T-helper 17 cell (primary cell): ENCODE measurements at places on chromosomes 6 and 20. TPM values are rescaled to one million over a fixed set of nuclear protein-coding genes. Genes with fewer than 3 reads are reported as not detected.

DNA sequence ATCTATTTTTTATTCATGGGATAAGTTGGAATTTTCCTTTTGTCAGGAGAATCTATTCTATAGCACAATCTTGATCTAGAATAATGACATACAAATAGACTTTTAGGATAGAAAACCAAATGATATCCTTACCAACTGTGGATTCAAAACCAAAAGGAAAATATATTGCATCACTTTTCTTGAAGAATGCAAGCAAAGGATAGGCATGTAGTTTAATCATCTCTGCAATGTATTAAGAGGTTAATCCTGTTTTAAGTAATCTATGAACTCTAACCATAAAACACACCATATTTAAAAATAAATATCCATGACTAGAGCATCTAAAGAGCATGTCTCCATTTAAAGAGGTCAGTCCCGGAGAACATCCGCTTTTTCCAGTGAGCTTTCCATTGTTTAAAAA is 106.7 kb upstream of the CNKSR3 start:
- DNase-seq: no peak

- no peak for DNase-seq
These were observed 34.4 kb upstream of the RNF217 start for GRCh38 chr6:124927806-124928205.

- DNase-seq: no peak
These were observed 54.7 kb upstream of the NXT1 start for GRCh38 chr20:23295934-23296333.

- no peak for DNase-seq
These were observed 6.0 kb downstream of the C6orf141 start for GRCh38 chr6:49556429-49556837.

GRCh38 chr20:16583474-16583873 is 10.2 kb upstream of the KIF16B start:
- no peak for DNase-seq

GRCh38 chr6:51951924-51952323 is 135.5 kb downstream of the PKHD1 start:
- DNase-seq: no peak

- DNase-seq: no peak
These were observed 61.2 kb downstream of the C6orf52 start for GRCh38 chr6:10633216-10633615.

The SPO11 gene
- total RNA-seq: not detected

DNA sequence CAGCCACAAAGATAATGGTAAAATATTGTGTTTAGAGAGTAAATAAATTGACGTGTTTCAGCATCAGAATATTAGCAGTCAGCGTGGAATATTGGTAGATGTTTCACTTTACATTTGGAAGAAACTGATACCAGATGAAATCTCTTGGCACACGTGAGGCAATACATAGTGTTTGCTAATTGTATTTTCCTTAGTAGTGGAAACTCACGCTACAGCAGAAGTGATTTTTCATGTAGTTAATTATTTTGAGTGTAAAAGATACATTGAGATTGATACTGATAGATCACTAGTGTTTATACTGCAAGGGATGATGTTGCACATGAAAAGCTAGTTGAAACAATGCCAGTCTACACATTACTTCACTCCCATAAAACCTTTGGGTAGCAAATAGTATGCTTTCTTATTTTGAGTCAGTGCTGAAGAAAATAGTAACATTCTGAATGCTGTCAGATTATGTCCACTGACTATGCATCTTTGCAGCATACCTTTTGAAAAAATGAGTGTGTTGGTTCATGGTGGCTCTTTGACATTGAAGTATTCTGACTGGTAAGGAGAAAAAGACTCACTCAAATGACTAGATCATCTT is 59.3 kb downstream of the CD2AP start:
- no peak for DNase-seq

DNA sequence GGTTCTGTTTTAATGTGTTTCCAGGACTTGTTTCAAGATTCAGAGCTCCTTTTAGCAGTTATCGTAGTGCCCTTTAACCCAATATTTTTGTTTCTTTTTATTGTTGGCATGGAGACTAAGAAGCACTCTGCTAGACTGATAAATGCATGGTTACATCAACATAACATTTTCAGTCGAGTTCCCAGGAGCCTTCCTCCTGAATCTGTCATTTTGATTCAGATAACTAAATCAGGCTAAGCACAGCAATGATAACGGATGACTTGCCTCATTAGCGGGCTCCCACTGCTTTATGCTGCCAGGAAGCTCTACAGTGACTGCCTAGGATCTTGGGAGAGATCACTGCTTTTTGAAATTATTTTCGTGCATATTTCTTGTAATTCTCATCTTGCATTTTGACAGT is 772.8 kb upstream of the GJE1 start:
- DNase-seq: no peak

GRCh38 chr6:131038597-131039344 is 24.3 kb downstream of the EPB41L2 start:
- no peak for DNase-seq

The ACTL10 gene
- total RNA-seq: 1.2 TPM

DNA sequence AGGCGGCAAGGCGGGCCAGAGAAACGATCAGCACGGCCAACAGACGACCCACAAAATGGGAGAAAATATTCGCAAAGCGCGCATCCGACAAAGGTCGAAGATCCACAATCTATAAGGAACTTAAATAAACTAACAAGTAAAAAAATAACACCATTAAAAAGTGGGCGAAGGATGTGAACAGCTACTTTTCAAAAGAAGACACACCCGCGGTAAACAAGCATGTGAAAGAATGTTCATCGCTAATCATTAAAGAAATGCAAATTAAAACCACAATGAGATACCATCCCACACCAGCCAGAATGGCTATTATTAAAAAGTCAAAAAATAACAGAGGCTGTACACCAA is 117.8 kb upstream of the SIRPA start:
- no peak for DNase-seq

DNA sequence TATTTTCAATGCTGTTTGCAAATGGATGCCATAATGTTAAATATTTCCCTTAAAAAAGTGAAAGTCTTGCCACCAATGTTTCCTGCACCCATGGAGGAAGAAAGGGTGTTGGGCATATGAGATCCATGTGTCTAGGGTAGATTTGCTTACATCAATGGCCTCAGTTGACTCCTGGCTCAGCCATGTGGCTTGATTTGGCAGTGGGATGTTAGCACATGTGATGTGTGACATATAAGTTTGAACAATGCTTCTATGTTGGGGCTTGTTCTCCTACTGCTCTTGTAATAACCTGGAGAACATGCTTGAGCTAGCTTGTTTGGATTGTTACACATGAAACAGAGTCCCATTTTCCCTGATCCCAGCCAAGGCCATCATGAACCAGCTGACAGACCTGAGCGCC is 187.6 kb downstream of the SCP2D1 start:
- DNase-seq: no peak

- no peak for DNase-seq
These were observed 1.2 kb downstream of the FOXO3 start for GRCh38 chr6:108561742-108562502.

DNA sequence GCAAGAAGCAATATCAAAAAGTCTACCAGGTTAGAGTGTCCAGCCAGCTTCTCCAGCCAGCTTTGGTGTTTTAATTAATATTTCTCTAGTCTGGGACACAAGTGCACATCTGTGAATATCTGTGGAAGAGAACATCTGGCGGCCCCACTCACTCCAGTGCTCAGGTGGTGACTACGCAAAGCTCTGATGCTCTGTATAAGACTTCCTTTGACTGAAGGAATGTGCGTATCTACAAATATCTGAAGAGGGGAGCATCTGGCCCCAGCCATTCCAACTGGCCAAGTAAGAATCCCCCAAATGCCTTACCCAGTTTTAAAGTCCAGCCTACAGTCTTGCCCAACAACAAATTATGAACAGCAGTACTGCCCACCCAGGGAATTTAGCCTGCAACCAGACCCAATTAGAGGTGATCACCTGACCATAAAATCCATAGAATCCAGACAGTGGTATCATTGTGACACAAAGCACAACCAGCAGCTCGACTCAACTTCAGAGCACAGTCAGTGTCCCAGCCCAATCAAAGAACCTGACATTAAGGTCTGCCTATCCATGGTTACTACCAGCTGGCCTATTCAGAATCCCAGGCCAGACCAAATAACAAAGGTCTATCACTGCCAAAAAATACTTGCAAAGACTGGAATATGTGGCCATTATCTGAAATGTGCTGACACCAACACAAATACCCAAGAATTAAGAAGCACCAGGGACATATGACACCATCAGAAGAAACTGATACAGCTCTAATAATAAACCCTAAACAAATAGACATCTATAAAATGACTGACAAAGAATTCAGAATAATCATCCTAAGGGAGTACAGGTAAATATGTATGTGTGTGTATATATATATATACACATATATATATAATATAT is 76.1 kb upstream of the MANEA start:
- DNase-seq: no peak

The PPP1R16B gene
- total RNA-seq: 60.9 TPM

DNA sequence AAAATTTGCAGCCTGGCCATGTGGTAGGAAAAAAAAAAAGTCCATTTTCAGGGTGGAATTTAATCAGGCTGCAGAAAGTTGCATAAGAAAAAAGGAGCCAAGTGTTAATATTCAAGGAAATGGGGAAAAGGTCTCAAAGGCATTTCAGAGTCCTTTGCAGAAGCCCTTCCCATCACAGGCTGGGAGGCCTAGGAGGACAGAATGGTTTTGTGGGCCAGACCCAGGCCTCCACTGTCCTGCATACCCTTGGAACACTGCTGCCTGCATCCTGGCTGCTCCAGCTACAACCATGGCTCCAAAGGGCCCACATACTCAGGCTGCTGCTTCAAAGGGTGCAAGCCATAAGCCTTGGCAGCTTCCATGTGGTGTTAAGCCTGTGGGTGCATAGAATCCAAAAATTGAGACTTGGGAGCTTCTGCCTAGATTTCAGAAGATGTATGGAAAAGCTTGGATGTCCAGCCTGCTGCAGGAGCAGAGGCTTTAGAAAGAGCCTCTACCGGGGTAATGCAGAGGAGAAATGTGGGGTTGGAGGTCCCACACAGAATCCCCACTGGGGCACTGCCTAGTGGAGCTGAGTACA is 239.0 kb upstream of the STXBP5 start:
- DNase-seq: no peak

The TOMM6 gene
- total RNA-seq: 111 TPM
